Stimulated activated CD4-positive, alpha-beta T cell treated with anti-CD3 and anti-CD28 coated beads, Interleukin-15, amount 100 ng/mL, for 48 hours (primary cell): ENCODE measurements at places on chromosomes 6 and 20.
A peak's percentile ranks its signal among the peaks of the same experiment; 100 is the strongest.

DNA sequence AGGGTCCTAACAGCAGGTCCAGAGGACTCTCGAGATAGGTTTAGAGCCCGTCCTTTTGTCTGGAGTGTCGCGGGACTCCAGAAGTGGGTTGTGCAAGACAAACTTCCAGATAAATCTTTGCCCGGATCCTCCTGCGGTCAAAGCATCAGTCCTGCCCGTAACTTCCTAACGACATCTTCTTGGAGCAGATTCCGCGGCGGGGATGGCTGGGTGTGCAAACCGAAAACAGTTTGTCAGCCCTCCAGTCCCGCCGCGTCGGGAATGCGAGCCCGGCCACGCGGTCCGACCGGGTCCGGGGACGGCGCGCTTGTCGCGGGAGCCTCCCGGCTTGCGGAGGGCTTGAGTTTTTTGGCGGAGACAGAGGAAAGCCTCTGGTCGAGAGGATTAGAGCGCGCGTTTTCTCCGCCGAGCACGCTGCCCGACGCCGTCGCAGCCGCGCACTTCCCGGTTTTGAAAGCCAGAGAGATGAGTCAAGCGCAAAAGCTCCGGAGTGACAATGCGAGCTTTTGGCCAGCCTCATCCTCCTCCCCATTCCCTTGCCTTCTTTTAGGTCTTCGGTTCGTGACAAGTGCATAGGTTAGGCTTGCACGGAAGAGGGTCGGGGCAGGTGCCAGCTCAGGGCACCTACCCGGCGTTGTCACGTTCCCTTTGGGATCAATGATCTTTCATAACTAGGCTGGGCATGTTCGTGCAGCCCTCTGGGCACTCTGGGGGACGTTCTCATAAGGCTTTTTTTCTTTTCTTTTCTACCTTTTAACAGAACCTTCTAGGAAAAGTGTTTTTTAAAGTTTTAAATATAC, 91.3 kb upstream of the PRDM1 start:
- peak; percentile 33 for DNase-seq

GRCh38 chr20:49901588-49901987, 13.7 kb downstream of the SPATA2 start:
- no peak for DNase-seq

GRCh38 chr6:83226517-83226916, 33.4 kb downstream of the RWDD2A start:
- DNase-seq, result no peak

GRCh38 chr6:40845553-40845952, 193.5 kb downstream of the UNC5CL start:
- DNase-seq, result peak; percentile 5

- DNase-seq, result no peak
Observed at GRCh38 chr6:77683515-77683914, 30.7 kb downstream of the MEI4 start.

DNA sequence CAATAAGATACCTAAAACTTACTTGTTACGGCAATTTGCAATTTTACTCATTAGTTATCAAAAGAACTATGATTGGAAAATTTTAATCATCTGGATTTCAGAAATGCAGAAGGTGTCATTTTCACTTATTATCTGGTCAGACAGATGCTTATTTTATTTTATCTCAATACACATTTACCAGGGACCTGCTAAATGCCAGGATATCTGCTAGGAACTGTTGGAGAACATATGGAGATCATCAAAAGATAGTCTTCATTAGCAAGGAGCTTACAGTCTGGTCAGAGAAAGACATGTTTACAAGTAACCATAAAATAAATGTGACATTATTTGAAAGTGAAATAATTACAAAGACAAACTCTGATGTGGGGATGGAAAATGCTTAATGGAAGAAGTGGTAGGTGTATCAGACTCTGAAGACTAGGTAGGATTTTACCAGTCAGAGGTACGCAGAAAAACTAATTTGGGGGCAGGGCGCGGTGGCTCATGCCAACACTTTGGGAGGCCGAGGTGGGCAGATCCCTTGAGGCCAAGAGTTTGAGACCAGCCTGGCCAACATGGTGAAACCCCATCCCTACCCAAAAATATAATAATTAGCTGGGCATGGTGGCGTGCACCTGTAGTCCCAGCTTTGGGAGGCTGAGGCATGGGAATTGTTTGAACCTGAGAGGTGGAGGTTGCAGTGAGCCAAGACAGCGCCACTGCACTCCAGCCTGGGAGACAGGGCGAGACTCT, 137.8 kb downstream of the MYB start:
- no peak for DNase-seq

DNA sequence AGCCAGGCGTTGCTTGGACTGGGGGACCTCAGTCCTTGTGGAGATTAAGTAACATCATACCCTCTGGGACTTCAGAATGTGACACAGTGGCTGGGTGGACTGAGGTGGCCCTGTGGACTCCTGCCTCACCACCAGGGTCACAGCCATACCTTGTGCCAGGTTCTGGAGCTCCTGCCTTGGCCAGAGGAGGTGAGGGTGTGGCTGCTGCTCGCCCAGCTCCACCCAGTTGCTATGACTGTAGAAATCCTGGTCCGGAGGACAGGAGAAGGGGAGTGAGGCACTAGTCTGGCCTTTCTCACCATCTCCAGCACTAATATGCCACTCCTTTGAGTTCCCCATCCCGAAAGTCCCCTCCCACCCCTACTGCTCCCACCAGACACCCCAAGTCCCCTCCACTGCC, 1.9 kb downstream of the VWA7 start:
- DNase-seq, result no peak

GRCh38 chr6:166559662-166560061, 26.8 kb downstream of the RAMACL start:
- DNase-seq, result no peak

DNA sequence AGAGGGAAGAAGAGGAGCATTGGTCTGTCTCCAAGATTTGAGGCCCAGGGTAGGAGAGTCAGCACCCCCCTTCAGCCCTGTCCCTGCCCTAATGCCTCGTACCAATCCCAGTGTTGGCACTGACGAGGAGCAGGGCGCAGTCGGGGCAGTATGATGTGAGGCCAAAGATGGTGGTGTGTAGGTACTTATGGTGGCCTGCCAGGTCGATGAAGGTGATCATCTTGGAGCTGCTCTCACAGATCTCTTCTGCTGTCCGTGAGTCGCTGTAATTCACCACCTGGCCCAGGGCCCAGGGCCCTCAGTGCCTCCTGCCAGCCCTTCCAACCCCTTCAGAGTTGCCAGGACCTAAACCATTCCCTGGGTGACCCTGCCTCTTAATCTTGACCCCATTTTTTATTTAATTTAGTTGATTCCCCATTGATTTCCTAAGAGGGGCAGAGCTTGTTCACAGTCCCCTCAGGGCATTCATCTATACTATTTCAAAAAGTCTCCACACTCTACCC, 4.2 kb downstream of the GTPBP2 start:
- no peak for DNase-seq

DNA sequence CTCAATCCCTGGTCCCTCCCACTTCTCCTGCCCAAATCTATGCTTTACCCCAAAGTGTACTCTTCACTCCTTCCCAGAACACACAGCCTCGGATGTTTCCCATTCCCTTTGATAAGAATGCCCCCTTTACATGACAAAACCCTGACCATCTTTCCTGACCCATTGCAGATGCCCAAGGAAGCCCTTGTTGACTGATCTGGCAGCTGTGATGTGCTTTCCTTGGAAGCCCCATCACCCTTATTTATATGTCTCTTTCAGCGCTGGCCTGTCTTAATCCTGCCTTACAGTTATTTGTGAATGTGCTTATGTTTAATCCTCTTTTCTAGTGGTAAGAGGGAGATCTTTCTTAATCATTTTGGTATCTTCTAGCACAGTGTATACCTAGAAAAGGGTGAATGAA, 523.1 kb downstream of the CD83 start:
- no peak for DNase-seq

GRCh38 chr6:130886966-130887365, 59.8 kb downstream of the SMLR1 start:
- DNase-seq, result no peak

- DNase-seq, result no peak
Observed at GRCh38 chr6:17907406-17908229, 79.8 kb downstream of the KIF13A start.

DNA sequence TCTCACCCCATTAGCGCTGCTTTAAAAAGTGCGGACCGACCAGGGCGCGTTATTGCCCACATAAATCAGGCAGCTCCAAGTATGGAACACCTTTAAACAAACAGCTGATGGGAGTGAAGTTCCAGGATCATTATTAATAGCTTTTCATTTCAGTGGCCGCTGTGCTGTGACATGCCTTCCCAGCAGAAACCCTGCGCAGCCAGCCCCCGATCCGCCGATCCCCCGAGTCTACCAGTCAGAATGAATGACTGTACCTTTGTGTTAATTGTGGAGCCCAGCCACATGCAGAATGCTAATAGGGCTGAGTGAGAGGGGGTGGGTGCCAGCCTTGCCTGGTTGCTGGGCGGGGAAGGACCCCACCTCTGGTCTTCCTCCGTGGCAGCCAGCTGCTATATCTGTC, 21.9 kb downstream of the CDH22 start:
- DNase-seq, result no peak

DNA sequence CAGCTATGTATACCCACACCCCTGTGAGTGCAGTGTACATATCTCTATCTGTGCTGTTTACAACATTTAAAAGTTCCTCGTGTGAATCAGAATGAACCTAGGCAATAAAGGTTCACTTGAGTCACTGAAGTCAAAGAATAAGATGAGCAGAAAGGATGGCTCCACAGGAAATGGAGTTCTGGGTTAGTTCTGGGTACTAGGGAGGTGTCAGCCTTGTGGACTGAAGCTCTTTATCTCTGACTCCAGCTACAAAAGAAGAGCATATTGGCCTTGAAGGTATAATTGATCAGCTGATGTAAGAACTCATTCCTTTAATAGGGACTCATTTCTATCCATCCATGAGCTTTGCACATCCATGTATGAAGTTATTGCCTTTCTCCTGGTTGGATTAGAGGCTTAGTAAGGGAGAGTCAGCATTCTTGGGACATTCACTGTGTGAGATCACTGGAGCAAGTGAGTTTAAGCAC, 73.9 kb upstream of the BACH2 start:
- no peak for DNase-seq

GRCh38 chr20:23195636-23196035, 109.5 kb upstream of the CD93 start:
- DNase-seq, result no peak

- DNase-seq, result no peak
Observed at GRCh38 chr6:31597006-31597405, 4.2 kb upstream of the NCR3 start.

DNA sequence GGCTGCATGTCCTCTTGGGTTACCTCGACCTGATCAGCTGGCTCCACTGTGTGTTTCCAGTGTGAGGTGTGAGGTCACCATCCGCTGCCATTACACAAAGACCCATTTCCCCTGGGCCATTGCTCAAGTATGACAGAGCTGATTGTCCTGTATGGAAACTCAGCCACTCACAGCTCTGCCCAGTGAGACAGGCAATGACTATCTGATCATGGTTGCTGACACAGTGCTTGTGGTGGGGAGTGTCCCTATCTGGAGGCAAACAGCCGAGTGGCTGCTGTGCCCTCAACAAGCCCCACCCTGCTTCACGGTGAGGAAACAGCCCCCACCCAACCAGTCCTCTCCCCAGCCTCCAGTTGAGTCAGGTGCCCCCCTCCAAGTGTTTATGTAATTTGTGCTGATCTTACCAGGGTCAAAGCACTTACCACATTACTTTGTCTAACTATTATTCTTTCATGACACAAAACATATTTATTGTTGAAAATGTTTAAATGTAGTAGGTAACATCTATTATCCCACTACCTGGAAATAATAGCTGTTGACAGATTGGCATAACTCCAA, 11.7 kb upstream of the MAPK13 start:
- peak; percentile 44 for DNase-seq

DNA sequence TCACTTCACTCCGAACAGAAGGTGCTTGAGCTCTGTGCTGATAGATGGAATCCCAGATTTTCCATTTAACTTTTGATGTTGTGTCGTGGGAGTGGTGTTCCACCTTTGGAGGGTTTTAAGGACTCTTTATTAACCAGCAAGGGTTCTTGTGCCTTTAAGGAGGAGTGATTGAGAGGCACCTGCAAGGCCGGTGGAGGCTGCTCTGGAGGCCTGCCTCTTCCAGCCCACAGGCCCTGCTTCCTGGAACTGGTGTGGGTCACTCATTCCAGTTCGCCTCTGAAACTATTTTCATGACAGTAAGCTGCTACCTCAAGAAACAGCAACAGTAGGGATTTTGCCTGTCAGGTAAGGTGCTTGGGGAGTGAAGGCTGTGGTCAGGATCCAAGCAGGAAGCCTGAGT, 58.8 kb upstream of the APCDD1L start:
- no peak for DNase-seq

DNA sequence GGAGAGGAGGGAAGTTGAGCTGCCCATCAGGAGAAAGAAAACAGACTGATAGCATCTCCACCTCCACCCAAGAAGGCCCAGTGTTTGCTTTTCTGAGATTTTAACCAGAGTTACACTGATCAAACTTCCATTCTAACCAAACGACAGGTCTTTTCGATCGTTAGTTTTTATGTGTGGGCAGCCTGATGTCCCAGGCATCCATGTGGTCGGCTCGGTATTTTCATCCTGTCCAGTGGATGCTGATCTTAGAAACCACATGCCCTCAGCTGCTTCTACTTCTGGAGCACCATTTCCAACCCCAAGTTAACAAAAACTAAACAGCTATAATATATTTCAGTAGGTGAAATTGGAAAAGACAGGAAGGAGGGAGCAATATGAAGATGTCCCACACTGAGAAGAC, 536.8 kb upstream of the JAG1 start:
- no peak for DNase-seq

- DNase-seq, result no peak
Observed at GRCh38 chr6:105326216-105326615, 76.7 kb downstream of the PREP start.

DNA sequence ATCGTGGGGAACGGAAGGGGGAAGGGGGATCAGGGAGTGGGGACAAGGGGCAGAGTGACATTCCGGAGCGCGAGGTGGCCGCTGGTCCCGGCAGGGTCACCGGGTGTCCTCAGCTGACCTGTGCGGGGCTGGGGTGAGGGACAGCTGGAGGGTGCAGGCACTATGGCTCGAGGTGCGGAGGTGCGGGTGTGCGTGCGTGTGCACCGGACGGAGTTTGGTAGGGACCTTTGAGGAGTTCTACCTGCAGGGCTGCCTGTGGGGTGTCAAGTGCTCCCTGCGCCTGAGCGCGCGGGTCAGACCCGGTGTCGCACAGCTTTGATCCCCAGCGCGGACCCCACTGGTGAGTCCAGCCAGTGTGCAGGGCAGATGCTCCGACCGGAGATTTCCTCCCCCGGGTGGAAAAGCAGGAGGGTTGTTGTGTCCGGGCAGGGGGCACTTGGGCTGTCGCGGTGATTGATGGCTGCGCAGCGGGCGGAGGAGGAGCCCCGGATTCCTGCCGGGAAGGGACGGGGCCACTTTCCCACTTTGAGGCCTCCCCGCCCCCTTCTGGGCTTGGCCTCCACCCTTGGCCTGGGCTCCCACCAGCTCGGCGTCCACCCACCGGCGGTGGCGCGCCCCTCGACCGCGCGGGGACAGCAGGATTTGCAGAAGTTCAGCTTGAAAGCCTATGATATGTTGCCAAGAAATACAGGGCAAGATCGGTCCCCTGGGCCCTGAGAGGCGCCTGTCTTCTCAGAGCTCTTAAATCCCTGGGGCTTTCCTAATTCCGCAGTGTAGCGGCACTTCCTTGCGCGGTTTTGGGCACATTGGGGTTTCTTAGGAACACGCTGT, 658 bp downstream of the RIN2 start:
- DNase-seq, result no peak
